ENCODE measurements at places on chromosomes 6 and 20.

DNA sequence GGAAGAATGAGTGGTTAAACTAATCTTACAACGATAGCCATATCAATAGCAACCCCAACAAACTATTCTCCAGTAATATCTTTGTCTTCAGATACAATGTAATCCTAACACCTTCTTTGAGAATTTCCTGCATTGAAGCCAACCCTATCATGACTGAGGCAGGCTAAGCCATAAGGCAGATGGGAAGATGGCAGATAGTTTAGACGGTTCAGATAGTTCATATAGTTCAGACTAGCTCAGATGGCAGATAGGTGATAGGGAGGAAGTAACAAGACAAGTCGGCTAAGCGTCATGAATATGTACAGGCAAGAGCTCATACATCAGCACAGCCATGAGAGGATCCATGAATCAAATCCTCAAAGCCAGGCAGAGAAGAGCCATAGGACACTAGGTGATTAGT is 39.1 kb upstream of the BEND6 start:
- DNase-seq: no peak

DNA sequence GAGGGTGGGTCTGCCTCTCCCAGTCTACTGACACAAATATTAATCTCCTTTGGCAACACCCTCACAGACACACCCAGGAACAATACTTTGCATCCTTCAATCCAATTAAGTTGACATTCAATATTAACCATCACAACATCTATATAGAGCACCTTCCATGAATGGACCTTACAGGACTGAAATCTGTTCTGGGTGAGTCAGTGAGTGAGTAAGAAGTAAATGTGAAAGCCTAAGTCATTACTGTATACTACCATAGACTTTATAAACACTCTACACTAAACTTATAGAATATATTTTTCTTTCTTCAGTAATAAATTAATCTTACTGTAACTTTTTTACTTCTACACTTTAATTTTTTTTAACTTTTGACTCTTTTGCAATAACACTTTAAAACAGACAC is 993.8 kb upstream of the MAP3K7 start:
- DNase-seq: no peak

- DNase-seq: no peak
Observed at GRCh38 chr6:34680802-34681515, 15.6 kb downstream of the ILRUN start.

DNA sequence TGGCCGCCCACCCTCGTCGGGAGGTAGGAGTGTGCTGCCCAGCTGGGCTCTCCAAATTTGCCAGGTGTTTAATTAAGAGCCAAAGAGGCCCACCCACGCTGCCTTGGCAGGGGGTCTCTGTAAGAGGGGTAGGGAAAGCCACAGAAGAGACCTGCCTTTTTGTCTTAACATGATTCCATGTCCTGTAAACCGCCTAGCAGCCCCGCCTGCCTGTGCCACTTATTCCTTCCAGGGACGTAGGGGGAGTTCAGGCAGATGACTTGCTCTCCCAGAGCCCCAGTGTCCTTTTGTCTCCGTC is 2.1 kb downstream of the FAM210B start:
- DNase-seq: no peak

- no peak for DNase-seq
Observed at GRCh38 chr6:141398949-141399348, 733.8 kb upstream of the GJE1 start.

DNA sequence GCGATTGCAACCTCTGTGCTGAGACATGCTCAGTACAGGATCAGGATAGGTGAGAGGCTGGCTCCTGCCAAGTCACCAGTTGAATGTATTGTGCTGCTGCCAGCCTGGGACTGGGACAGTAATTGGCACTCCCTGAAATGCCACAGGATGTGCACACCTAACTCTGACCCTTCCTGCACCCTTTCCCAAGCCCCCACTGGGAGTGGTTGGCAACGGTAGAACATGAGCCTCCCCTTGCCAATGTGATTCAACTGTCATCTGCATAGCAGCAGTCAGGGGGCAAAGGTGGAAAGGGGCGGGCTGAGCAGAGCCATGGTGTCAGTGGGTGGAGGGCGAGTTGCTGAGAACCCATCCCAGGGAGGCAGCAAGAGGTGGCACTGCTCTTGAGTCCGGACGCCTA is 15.4 kb downstream of the SPINT3 start:
- DNase-seq: no peak

GRCh38 chr6:157536223-157536545 is 155.2 kb downstream of the ZDHHC14 start:
- DNase-seq: no peak

DNA sequence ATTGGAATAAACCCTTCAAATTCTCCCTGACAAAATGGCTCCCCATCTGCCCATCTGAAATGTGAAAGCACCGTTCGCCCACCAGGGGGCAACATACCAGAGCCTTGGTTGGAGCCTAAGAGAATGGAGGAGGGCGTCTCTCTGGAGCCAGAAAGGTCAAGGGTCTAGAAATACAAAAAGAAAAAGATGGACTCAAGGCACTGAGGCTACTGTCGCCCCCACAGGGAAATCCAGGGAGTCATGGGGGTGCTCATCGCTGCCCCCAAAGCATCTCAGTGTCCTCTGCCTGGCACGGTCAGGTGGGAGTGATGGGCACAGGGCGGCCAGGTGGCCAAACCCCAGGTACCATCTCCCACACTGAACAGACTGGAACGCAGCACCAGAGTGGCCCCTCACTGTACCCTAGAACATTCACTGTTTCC is 136.3 kb downstream of the ZMYND8 start:
- DNase-seq: no peak

DNA sequence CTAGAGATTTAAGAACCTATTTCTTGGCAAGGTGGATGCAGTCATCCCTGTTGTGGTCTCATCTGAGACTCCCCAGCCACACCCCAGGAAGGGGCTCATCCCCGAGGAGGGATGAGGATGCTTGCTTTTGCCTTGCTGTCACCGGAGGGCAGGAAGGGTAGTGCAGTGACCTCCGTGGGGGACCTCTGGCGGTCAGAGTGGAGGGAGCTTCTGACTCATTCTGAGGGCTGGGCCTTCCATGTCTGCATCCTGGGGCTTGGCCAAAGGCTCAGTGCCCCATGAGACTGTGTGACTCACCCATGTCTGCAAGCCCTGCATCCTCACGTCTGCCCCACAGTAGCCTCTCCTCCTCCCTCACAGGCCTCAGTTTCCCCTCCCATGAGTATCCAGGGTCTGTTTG is 38.7 kb downstream of the UQCC2 start:
- no peak for DNase-seq

DNA sequence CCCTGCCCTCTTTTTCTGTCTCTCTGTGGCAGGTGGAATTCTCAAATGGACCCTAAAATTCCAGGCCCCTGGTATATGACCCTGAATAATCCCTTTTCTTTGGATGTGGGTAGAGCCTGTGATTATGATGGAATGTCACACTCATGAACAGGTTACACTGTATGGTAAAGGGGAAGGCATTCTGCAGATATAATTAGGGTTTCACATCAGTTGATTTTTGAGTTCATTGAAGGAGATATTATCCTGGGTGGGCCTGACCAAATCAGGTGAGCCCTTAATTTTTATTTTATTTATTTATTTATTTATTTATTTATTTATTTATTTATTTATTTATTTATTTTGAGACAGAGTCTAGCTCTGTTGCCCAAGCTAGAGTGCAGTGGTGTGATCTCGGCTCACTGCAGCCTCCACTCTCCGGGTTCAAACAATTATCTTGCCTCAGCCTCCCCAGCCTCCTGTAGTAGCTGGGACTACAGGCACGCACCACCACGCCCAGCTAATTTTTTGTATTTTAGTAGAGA is 13.7 kb upstream of the STMND1 start:
- DNase-seq: no peak

- no peak for DNase-seq
Observed at GRCh38 chr20:2304180-2304579, 8.4 kb downstream of the TGM3 start.

DNA sequence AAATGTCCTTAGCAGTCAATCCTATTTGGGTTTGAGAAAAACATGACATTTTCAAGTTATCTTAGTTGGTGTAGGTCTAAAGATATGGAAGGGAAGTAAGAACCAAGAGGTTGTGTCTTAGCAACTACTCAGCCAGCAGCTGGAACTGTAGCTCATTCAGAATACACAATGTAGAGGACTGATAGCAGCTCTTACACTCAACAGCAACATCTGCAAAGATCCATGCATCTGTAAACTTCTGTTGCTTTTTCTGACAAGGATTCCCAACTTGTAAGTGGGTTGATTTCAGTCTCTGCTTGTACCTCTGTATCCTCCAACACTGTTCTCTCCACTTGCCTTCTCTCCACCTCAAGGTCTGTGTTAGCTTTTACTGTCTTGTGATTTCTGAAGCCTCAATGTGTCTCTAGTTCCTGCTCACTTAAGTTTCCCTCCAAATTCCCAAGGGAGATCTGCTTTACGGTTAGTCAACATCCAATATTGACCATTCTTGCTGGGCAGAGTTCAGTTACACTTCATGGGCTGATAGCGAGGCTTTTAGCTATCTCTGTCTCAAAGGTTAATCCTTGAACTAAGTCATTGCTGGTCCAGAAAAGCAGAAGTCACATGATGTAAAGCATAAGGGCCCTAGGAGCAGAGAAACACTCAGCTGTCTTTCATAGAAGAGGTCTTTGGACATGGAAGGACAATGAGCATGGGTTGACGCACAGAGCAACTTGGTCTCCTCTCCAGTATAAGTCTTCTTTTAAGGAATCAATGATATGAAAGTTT is 71.6 kb upstream of the LGSN start:
- DNase-seq: no peak

- DNase-seq: no peak
Observed at GRCh38 chr6:102562713-102563112, 1169.2 kb downstream of the GRIK2 start.

DNA sequence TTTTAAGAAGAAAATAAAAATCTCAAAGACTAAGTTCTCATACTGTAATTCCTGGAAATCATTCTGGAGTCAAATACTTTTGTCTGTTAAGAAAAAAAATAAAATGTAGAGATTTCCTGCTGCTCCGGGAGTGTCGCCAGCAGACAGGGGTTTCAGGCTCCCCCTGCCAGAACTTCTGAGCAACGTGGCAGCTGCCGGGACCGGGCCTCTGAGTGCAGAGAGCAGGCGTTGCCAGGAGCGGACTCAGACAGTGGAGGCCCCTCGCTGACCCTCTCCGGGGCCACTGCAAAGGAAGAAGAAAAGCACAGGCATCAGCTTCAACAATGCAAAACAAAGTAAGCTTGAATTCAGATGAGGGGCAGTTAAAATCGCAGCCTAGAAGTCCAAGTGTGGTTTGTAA is 95.5 kb downstream of the THBS2 start:
- no peak for DNase-seq

DNA sequence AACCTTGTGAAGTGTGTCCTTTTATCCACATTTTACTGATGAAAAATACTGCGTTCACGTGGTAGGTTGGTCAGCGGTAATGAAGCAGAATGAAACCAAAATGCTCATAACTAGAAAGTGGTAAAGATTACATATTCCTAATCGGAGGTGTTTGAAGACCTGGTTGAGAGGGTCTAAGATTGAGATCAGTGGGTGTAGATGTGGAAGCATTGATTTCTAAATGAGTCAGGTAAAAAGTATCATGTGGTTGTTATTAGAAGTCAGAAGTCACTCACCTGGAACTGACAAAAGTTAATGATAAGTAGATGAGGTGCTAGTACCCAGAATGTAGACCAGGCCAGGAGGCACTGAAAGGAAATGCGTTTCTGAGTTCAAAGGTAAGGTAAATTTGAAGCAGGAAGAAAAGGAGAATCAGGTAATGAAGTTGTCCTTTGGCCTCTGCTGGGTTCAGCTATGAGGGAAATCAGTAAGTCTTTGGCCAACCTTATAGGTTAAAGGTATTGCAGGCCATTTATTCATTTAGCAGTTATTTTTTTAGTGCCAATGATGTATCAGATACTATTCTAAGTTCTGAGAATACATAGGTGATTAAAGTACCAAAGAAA is 31.2 kb downstream of the FAM83B start:
- no peak for DNase-seq

GRCh38 chr6:23269436-23269835 is 700.1 kb downstream of the HDGFL1 start:
- no peak for DNase-seq

GRCh38 chr6:126631363-126631762 is 291.4 kb downstream of the CENPW start:
- DNase-seq: no peak

DNA sequence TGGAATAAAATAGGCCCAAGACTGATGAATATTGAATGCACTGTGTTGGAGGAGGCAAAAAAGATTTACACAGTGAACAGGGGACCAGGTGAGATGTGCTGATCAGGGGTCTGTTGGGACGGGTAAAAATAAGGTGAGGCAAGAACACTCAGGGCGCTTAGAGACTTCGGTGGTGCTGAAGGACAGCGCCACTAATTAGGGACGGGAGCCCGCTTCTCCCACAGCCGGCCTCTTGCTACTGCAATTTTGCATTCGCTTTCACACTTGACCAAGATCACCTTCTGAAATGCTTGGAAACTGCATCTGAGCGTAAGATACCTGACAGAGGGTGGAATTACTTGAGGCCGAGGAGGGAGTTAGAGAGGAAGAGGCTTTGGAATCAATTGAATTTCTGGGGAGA is 7.3 kb downstream of the TFAP2D start:
- no peak for DNase-seq

- no peak for DNase-seq
Observed at GRCh38 chr6:24831771-24832716, 33.3 kb upstream of the ARMH2 start.

DNA sequence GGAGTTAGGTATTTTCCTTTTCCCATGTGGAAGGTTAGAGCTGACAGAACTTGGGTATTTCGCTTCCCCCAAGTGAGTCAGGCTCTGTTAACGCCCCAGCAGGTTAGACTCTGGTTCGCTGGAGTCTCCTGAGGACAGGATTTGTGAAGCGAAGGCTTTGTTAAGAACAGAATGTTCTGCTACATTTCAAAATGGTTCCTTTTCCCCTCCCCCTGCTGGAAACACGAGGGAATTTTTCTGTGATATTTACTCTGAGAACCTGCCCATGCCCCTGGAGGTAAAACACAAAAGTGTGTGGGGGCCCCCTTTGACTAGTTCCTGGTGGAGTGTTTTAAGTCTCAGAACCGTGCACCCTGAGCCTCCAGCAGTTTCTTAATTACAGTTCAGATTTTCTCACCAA is 731.4 kb upstream of the CITED2 start:
- DNase-seq: no peak

- DNase-seq: no peak
Observed at GRCh38 chr20:63881451-63882226, 13.3 kb upstream of the DNAJC5 start.

DNA sequence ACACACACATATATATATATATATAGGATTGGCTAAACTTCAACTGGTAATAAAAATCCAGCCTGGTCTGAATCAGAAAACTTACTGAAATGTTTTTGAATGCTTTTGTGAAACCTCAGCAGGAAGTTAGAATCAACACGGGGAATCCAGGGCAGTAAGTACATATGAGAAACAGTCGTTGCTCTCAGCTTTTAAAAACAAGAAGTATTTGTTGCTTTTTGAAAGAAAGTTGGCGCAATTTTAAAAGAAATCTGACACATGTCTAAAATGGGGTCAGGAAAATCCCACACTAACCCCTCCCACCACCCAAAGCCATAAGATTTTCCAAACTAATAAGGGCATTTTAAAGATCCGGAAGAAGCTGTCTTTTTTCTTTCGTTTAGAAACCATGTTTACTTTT is 11.5 kb upstream of the CCDC170 start:
- no peak for DNase-seq

GRCh38 chr6:24125980-24126379 is at the start of gene NRSN1:
TSS of gene NRSN1 (plus strand) at chr6:24126215. CDS start at chr6:24134328, 8,113 bp downstream.
- DNase-seq: peak; percentile 57

- no peak for DNase-seq
Observed at GRCh38 chr6:87071683-87072082, 23.2 kb downstream of the CGA start.
